Hippocampal formation (tissue), 2 donors: ENCODE measurements at places on chromosomes 3 and 15.

GRCh38 chr15:45372041-45372995 is 6.0 kb downstream of the GATM start:
- peak; percentile 55 for DNase-seq

DNA sequence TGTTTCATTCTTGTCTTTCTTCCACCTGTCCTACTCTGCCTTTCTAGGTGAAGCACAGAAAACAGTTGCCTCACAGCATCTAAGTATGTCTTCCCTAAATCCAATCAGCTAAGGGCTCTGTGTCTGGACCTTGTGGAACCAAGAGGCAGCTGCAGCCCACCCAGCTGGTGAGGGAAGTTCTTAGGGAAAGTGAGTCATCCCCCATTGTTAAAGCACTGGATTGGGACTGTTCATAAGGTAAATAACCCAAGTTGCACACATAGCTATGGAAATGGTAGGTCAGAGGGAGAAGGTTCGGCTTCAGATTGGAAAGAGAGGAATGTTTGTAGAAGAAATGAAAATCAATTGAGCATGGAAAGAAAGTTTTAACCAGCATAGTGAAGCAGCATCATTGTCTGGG is 18.0 kb upstream of the ARNT2 start:
- DNase-seq, result no peak

DNA sequence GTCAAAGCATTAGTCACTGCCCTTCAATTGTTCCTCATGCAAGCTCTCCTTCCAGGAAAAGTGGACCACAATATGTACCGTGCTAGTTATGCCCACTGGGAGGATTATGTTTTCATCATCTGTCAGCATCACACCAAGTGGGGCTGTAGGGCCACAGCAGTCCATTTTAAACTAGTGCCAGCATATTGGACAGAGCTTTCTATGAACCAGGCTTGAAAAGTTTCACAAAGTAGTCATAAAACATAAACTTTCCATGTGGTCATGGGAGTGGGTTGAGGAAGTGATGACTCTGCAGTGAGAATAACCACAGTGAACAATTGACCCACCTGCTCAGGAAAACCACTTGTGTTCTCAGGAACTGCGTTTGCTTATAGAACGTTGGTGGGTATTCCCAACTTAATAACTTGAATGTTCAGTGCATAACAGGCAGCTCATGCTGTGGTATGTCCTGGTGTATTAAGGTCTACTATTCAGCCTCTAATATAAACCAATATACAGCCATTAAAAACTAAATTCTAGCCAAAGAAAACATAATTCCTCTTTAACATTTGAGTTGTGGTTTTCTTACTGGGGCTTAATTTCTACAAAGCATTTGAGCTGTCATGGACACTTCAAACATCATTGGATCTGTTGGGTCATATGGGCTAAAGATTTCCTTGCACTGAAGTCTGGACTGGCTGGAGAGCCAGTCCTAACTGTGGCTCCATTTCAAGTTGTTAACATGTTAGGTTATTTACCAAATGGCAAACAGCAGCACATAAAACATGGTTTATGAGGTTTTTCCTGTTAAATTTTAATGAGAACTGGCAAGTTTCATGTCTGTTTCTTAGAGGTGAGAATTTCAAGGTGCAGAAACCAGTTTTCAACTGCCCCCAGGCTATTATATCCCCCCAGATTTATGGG is 274.1 kb downstream of the OTOL1 start:
- no peak for DNase-seq

DNA sequence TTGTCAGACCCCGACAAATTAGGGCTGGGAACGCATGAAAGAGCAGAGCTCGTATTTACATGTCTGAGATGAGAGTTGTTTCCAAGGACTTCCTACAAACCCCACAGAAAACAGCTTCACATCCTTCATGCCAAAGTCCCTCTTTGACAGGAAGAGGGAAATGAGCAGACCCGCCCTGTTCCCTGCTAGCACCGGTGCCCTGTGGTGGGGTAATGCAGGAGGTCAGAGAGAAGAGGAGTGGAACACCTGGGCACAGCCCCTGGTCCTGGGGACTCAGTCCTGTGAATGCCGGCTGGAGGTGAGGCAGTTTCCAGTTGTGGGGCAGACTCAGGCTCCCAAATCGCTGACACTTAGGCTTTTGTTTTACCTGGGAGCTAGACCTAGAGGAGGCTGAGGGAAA is 4.0 kb downstream of the PLA2G4D start:
- DNase-seq, result no peak

DNA sequence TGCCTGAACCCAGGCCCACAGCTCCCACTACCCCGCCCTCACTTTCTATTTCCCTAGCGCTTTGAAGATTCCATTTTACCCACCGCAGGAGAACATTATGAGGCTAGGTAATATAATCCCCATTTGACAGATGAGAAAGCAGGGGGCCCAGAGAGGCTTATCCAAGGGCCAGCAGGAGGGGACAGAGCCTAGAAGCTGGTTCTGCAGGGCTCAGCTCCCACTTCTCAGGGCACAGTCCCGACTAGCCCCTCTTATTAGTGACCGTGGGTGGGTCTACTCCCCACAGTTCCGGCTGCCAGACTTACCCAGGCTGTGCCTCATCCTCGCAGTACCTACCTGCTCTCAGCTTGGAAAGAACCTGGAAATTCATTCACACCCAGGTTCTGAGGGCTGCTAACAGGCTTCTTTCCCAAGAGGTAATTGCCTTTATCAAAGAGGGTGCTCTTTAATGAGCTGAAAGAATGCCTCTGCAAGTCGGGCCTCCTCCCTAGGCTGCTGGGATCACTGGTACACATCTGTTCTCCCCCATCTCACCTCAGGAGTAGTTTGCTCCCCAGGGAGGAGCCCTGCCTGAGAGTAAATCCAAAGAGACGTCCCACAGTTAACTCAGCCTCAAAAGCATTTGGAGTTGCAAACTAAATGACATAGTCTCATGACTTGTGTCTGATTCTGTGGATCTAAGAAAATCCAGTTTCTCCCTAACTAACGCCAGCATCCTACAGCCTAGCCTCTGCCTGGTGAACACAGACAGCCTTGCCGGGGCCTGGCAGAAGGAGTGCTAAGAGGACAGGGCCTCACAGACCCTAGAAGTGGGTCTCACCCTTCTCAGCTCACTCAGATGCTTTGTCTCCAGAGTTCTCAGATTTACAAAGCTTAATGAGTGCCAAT is 125.0 kb downstream of the CHSY1 start:
- no peak for DNase-seq

DNA sequence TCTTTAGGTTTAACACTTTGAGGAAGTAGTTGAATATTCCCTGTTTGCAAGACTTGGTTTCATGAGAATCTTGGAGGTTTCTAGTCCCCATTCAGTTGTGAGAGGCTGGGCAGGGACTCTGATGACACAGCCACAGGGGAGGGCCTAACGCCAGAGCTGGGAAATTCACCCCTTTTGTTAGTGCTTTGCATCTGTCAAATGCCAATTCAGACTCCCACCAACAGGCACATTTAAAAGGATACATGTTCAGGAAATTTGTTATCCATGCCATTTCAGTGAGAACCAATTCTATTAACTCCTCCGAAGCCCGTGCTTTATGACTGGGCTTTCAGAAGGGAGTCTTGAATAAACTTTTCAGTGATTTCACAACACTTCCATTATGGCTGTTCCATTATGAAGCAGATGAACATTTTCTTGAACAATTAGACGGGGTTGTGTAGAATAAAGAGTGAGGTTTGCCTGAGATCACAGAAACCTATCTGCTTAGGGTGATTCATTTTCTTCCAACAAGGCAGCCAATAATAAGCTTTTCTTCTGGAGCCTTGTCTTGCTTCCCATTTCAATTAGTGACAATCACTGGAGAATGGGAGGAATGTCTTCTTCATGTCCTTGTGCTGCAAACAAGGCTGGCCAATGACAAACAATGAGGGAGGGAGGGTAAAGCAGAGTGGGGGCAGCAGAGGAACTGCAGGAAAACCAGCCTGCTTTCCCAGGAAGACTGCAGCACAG is 90.6 kb downstream of the SOX14 start:
- no peak for DNase-seq

DNA sequence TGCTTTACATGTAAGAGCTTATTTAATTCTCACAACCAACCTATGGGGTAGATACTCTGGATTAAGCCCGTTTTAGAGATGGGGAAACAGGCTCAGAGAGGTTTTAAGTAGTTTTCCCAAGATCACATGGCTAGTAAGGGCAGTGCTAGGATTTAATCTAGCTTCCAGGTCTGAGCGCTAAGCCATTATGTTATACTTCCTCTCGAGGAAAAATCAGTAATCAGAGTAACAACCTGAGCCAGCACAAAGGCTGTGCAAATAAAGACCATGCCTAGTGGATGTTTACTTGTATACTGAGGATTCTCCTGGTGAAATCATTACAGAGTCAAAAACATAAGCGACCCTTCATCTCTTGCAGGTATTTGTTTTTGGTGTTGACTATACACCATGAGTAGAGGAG is 9.0 kb downstream of the FSTL1 start:
- no peak for DNase-seq

- DNase-seq, result no peak
These were observed 57.5 kb upstream of the GCNT3 start for GRCh38 chr15:59553879-59554735.

GRCh38 chr3:57820479-57820878 is 64.4 kb downstream of the SLMAP start:
- no peak for DNase-seq

DNA sequence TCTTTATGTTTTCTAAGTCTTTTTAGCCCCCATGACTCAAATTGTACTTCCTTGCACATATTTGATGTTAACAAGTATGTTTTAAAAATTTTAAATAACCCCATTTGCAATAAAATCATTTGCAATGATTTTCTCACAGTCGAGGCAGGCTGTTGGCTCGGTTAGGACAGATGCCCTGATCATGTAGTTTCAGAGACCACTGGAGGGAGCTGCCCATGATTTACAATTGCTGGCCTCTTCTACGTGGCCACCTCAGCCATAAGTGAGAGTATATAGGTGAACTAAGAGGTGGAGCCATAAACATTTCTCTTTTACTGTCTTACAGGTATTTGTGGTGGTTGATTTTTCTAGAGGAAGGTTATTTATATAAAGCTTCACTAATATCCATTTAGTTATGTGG is 1.7 kb downstream of the DTWD1 start:
- no peak for DNase-seq

DNA sequence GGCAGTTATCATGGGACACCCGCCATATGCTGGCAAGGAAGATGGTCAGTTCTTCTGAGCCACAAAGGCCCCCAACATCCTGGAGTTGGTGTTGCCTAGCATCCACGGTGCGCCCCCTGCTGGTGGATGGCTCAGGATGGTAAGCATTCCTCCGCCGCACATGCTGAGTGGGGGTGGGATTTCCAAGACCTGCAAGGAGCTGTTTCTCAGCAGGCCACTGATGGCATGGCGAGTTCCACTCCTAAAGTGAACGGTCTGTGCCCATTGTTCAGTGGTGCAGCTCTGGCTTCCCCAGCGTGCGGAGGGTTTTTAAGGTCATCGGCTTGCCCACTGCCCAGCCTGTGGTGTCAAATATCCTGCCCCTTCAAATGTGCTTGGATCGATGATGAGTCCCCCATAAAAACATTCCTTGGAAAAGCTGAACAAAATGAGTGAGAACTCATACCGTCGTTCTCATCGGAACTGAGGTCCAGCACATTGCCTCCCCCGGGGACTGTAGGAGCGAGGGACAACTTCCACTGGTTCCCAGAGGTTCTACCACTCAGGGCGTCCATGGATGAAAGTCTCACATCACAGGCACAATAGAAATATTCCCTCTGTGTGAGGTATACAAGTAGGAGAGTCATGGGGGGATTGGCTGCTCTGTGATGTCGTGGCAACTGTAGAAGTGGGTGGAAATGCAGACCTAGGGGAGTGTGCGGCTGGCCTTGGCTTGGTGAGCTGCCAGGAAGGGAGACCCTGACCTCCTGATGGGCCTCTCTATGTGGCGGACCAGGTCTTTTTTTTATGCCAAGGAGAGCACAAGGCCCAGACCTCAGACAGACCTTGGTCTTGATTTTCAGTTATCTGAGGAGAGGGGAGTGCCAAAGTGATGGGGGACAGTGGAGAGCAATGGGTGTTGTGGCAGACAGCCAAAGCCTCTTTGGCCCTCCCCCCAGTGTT is 102.0 kb downstream of the SNRPN start:
- DNase-seq, result no peak

DNA sequence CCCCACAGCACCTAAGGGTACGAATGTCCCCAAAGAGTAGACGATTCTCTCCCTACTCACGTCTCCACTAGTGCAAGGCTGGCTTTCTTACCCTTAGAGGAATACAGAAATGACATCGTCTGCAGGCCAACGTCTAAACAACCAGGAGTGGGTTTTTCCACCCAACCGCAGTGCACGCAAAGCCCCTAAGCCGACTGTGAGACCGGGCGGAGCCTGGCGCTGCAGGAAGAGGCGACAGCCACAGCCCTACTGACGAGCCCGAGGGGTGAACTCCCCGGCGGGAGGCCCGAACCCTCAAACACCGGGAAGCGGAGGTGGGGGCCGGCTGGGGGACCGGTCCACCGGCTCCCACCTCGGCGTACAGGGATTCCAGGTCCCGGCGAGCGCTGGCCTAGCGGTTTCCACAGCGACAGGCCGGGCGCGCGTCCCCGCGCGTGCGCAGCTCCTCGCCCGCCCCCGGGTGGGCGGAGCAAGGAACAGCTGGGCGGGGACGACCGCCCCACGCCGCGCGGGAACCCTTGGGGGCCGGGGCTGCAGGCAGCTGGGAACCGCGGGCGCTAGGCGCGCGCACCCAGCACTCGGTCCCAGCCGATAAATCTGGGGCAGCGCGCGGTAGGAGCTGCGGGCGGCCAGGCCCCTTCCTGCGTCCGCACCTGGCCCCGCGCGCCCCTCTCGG is at the start of the genes CEP19 and PIGX:
CEP19 (minus strand) TSS at position 413 of the 676 bp plus-strand sequence. CDS start 3,593 bp downstream, outside the sequence.
PIGX (plus strand) TSS at position 540 of the 676 bp plus-strand sequence.
- peak; percentile 88 for DNase-seq

GRCh38 chr3:177827511-177828207 is 630.4 kb upstream of the TBL1XR1 start:
- DNase-seq, result no peak

DNA sequence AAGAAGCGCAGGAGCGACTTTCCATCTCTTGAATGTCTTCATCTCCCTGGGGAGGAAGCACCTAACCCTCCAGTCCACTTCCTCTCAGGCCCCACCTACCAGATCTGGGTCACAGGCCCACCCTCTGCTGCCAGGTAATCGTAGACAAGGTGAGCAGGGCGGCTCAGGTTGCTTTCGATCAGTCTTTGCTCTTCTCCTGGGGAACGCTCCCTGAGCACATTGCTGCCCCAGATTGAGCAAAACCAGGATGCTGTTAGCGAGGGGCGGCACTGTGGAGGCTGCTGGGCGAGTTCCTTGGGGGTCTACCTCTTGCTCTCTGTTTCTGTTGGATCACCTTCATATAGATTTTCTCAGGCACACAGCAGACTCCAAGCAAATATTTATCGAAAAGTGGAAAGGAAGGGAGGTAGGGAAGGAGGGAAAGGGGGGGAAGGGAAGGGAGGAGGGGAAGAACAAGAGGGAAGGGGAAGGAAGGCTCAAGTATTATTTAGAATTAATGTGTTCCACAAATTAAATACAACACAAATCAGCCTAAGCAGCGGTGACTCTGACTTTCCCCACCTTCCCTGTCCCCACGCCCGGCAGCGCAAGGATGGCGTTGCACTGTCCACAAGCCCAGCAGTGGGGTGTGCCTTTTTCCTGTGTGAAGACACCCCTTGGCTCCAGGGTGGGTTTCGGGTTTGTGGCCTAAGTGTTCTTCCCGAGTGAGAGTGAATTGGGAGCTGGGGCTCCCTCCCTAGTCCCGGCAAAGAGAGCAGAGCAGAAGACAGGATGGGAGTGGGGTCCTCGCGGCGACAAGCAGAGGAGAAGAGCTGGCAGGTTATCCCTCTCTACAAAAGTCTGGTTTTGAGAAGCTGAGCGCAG is 6.1 kb upstream of the PCSK6 start:
- no peak for DNase-seq
